ENCODE measurements at places on chromosomes 7 and 10. TPM values are rescaled to one million over a fixed set of nuclear protein-coding genes. Genes with fewer than 3 reads are reported as not detected.

DNA sequence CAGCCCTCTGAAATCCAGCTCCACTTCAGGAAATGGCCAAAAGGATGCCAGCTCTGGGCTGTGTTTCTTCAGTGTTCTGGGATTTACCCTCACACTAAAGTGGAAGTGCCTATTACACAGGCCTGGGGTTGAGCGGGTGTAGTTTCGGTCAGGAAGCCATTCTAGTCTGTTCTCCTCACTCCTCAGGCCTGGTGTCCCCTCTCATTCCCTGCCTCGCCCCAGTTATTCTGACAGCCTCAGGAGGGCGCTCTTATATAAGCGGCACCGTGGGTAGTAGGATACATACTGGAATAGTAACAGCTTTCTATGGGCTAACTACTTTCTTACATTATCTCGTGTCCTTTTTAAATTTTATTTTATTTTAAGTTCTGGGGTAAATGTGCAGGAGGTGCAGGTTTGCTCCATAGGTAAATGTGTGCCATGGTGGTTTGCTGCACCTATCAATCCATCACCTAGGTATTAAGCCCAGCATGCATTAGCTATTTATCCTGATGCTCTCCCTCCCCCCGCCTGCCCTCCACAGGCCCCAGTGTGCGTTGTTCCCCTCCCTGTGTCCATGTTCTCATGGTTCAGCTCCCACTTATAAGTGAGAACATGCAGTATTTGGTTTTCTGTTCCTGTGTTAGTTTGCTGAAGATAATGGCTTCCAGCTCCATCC is 12.2 kb upstream of the LGI1 start:
- DNase-seq, result no peak
- H3K4me1 ChIP-seq, result peaks cover 3% of the 10 kb centered on the region
- no peak overlapping the region for H3K4me3 ChIP-seq

- H3K36me3 ChIP-seq, result no peaks in the 10 kb centered on the region
- H3K4me1 ChIP-seq, result peaks cover 27% of the 10 kb centered on the region
- H3K27ac ChIP-seq, result peak overlapping the region; percentile 43
Observed at GRCh38 chr10:121245754-121246153, 352.5 kb downstream of the FGFR2 start.

GRCh38 chr7:2256306-2257045 is 14.4 kb downstream of the NUDT1 start:
- no peak for DNase-seq
- H3K27ac ChIP-seq, result no peak overlapping the region
- no peaks in the 10 kb centered on the region for H3K27me3 ChIP-seq

DNA sequence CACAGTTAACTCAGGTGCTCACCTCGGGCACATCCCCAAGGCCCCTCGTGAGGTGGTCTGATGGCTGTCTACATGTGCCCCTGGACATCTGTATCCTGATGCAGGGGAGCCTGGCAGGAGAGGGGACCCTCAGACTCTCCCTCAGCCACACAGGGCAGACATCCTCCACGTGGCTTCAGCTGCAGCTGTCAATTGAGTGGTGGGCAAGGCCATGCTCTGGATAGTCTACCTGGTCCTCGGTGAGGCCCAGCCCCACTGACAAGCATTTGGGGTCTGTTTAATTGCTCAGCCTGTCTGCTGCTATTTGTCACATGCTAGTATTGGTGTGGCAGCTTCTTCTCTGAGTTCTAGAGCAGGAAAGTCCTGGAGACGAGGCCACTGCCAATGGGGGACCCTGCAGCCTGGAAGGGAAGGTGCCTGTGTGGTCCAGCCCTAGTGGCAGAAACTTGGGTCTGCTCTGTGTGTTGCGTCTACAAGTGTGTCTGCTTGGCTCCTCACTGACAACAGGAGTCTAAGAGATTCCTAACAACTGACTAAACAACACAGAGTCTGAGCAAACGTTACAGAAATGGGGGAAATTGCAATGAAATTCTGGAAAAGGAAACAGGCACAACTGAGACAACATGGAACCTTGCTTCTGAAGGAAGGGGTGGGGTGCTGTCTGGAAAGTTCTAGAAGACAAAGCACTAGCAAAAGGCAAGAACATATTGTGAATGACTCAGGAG is 59.3 kb upstream of the IGFBP3 start:
- H3K27ac ChIP-seq, result no peak overlapping the region
- H3K36me3 ChIP-seq, result no peaks in the 10 kb centered on the region
- H3K4me3 ChIP-seq, result no peak overlapping the region
- H3K4me1 ChIP-seq, result peaks cover 26% of the 10 kb centered on the region
- DNase-seq, result no peak

DNA sequence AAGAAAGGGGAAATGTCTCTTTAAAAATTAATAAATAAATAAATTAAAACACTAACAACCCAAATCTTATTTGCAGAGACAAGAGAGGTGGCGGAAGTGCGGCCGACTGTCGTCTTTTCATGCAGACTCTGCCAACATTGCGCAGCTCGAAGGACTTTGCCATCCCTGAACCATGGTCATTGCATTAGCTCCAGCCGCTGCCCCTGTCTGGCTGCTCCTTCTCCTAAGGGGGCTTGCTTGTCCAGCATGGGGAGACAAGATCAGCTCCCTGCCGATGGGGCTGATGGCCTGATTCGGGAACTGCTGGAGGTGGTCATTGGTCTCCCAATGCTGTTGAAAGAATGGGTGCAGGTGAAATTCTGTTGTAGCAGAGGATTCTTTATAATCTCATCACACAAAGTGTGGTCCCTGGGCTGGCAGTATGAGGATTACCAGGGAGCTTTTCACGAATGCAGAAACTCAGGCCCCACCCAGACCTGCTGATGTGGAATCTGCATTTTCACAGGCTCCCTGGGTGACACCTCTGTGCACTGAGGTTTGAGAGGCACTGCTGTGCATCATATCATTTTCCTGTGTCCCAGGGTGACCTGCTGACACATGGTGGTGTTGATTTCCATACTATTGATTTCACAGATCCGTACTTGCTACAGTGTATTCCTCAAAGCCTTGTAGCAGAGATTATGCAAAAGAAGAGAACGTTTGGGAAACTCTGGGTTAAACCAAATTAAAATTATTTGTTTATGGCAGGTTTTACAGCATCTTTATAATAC is 172.4 kb upstream of the ZMIZ1 start:
- peaks cover 2% of the 10 kb centered on the region for H3K27me3 ChIP-seq
- no peaks in the 10 kb centered on the region for H3K4me1 ChIP-seq
- H3K4me3 ChIP-seq, result no peak overlapping the region

- H3K36me3 ChIP-seq, result no peaks in the 10 kb centered on the region
- no peaks in the 10 kb centered on the region for H3K4me1 ChIP-seq
- no peaks in the 10 kb centered on the region for H3K27me3 ChIP-seq
- no peak overlapping the region for H3K27ac ChIP-seq
Observed at GRCh38 chr7:140734096-140734495, 37.6 kb downstream of the NDUFB2 start.

DNA sequence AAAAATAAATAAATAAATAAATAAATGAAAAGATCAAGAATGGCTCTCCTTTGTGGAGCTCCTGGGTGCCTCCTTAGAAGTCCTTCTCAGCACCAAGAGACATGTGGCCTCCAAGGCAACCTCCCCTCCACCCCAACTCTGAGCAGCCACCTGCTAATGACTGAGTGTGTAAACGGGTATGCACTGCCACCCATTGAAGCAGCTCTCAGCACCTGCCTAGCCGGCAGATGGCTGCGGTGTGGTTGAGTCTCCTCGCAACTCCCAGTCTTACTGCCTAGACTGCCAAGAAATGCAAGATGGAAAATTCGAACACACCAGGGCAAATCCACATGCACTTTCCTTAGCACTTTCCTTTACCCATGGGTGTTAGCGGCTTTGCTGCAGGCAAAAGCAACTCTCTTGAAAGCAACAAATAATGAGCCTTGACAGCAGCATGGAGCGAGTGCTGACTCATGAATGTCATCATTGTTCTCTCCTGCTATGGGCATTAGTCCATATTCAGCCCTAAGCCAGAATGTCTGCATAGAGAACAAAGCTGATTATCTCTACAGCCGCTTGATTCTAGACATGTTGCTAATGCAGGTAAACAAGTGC is 913.9 kb upstream of the AUTS2 start:
- H3K4me3 ChIP-seq, result no peak overlapping the region
- no peaks in the 10 kb centered on the region for H3K4me1 ChIP-seq
- H3K27me3 ChIP-seq, result no peaks in the 10 kb centered on the region
- DNase-seq, result no peak

- H3K36me3 ChIP-seq, result peaks cover 66% of the 10 kb centered on the region
- no peaks in the 10 kb centered on the region for H3K27me3 ChIP-seq
- DNase-seq, result no peak
- peak overlapping the region; percentile 30 for H3K27ac ChIP-seq
- H3K4me1 ChIP-seq, result peaks cover 93% of the 10 kb centered on the region
Observed at GRCh38 chr10:103763374-103764202, 91.8 kb downstream of the SH3PXD2A start.

DNA sequence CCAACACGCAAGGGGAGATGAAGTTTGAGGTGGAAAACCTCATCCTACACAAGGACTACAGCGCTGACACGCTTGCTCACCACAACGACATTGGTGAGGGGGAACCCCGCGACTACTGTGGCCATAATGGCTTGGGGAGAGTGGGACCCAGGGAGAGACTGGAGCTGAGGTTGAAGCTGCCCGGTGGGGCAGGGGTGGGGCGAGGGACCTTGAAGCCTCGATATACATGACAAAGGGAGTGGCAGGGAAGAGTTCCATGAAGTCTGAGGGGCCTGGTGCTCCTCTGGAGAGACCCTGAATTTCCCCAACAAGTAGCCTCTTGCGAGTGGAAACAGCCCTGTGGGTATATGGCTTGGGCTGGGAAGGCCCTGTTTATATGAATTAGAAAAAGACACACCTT is 3.1 kb downstream of the PLAU start:
- no peaks in the 10 kb centered on the region for H3K27me3 ChIP-seq
- H3K36me3 ChIP-seq, result peaks cover 53% of the 10 kb centered on the region
- DNase-seq, result no peak
- peak overlapping the region; percentile 72 for H3K4me3 ChIP-seq

DNA sequence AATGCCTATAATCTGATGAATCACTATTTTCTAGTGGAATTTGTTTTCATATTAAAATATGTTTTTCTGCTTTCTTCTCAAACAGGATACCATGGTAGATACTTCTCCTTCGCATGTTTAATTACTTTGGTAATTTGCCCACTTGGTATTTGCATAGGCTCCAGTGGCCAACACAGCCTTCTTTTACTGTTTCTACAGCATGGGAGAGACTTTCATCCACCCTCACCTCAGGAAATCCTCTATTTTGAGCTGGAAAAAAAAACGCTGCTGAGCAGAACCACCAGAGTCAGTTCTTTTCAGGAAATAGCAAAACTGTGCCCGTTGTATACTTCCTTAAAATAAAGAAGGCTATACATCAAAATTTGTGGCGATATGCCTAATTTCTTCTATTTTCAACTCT is 213.3 kb downstream of the MDFIC start:
- no peak overlapping the region for H3K4me3 ChIP-seq
- H3K27ac ChIP-seq, result no peak overlapping the region
- peaks cover 5% of the 10 kb centered on the region for H3K4me1 ChIP-seq

GRCh38 chr10:116073001-116073400 is 200.0 kb downstream of the GFRA1 start:
- H3K27ac ChIP-seq, result no peak overlapping the region
- peaks cover 4% of the 10 kb centered on the region for H3K27me3 ChIP-seq
- DNase-seq, result no peak
- H3K4me1 ChIP-seq, result no peaks in the 10 kb centered on the region
- H3K4me3 ChIP-seq, result no peak overlapping the region
- no peaks in the 10 kb centered on the region for H3K36me3 ChIP-seq

- DNase-seq, result no peak
- no peak overlapping the region for H3K4me3 ChIP-seq
- H3K4me1 ChIP-seq, result no peaks in the 10 kb centered on the region
- H3K27me3 ChIP-seq, result no peaks in the 10 kb centered on the region
Observed at GRCh38 chr7:36565792-36566356, 158.4 kb downstream of the AOAH start.

DNA sequence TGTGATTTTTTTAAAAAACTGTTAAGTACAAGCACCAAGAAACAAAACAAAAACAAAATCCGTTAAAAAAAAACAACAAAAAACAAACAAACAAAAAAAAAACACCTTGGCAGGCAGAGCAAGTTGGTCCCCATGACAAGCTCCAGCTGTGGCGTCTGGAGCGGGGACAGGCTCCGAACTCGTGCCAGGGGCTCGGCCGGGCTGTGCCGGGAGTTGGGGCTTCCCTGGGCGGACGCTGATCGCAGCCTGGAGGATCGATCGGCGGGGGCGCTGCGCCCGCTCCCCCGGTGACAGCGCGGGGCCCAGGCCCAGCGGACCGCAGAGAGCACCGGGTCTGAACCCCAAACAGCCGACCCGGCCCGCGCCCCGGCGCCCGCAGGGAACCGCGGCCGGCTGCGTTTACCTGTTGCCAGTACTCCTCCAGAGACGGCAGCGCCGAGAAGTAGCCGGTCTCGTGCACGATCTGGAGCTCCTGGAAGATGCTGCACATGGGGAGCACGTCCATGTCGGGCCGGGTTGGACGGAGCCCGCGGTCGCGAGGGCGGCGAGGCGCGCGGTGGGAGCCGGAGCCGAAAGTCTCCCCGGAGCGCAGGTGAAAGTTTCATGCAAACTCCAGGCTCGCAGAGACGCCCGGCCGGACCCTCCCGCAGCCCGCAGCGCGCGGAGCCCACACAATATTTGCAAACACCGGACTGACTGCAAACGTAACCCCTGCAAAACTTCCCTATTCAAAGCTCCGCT is at the start of gene KLF6:
KLF6 (minus strand) TSS at position 700 of the 741 bp plus-strand sequence; CDS start at position 505, 195 bp downstream.
- no peak for DNase-seq
- H3K27me3 ChIP-seq, result no peaks in the 10 kb centered on the region
- peak within 1 kb of the TSS; percentile 100 for H3K27ac ChIP-seq

- DNase-seq, result no peak
- no peak overlapping the region for H3K27ac ChIP-seq
Observed at GRCh38 chr10:71727738-71728737, 8.5 kb upstream of the C10orf105 start.

- H3K36me3 ChIP-seq, result no peaks in the 10 kb centered on the region
- no peak overlapping the region for H3K4me3 ChIP-seq
- H3K27me3 ChIP-seq, result peaks cover 26% of the 10 kb centered on the region
- peaks cover 25% of the 10 kb centered on the region for H3K4me1 ChIP-seq
- DNase-seq, result no peak
- no peak overlapping the region for H3K27ac ChIP-seq
Observed at GRCh38 chr10:101063050-101063525, 1.3 kb downstream of the KAZALD1 start.

DNA sequence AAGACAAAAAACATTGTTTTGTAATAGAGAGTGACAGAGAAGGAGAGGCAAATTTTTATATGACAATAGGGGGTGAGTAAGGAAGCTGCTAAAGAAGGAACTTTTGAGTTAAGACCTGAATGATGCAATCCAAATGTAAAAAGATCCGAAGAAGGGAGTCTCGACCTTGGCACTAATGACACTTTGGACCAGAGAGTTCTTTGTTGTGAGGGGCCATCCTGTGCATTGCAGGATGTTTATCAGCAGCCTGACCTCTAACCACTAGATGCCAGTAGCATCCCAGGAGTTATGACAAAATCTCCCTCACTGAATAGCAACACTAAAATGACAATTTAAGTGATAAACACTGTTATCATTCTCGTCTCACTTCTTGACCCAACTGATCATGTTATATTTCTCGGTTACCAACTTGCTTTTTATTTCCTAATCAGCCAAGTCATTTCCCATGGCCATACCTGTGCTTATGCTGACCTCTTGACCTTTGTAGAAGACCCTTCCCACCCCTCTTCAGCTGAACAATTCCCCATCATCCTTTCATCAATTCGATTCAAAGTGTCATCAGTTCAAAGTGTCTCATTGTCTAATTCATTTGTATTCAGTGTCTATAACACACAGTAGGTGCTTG is 30.0 kb downstream of the DGKI start:
- H3K36me3 ChIP-seq, result no peaks in the 10 kb centered on the region
- no peaks in the 10 kb centered on the region for H3K4me1 ChIP-seq
- H3K4me3 ChIP-seq, result no peak overlapping the region
- H3K27ac ChIP-seq, result no peak overlapping the region

Gene HEPACAM2
- polyA plus RNA-seq, result not detected

Gene HOXA9
- 9.0 TPM for polyA plus RNA-seq

Data from keratinocyte (primary cell).